Frontal cortex (tissue), 4 donors: ENCODE measurements at places on chromosomes 7 and 10. TPM values are rescaled to one million over a fixed set of nuclear protein-coding genes. Genes with fewer than 3 reads are reported as not detected.

DNA sequence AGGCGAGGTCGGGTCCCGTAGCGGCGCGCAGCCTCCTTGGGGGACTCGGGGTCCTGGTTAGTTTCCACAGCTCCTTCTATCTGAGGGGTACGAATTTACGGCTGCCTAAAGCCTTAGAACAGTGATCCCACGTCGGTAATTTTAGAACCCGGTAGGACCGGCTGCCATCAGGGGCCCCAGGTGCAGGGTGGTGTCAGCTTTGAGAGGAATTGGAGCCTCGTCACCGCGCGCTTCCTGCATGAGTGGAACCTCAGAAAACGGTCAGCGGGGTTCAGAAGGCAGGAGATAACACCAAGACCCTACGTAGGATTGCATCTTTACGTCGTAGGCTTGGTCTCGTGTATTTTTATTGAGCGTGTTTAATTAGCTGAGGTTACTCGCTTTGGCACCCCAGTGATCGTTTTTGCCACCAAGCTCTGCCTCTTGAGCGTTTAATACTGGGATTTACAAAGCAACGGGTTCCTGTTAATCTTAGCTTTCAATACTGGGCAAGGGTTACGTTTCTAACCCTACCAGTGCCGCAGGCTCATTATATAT, 443 bp downstream of the RNF32 start:
- DNase-seq = no peak

- DNase-seq = no peak
Measured at GRCh38 chr7:28954471-28954870, 3.7 kb downstream of the TRIL start.

- no peak for DNase-seq
Measured at GRCh38 chr7:136049117-136049516, 72.0 kb upstream of the MTPN start.

DNA sequence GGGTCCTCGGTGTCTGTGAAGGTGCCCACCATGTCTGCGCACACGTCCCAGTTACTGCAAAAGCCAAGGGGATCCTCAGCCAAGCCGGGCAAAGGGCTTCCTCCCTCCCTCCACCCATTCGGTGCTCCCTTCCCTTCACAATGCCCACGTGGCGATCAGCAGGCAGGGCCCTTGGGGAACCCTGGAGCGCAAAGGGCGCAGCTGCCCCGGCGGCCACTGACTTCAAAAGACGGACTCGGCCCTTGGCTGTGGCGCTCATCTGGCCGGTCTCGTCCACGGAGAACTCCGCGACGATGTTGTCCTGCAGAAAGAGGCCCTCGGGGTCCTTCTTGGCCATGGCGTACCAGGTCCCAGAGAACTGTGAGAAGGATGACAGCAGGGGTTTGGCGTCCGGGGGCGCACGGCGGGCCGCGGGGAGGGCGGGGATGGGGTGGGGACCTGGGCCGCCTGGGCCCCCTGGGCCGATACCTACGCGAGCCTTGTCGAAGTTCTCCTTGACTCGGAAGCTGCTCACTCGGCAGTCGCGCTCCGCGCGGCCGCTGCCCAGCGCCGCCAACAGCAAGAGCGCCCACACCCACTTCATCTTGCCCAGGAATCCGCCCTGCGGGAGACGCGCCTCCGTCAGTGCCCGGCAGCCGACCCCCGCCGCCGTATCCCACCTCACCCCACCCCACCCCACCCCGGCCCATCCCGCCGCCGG, 439 bp downstream of the RBP4 start:
- no peak for DNase-seq

- DNase-seq = no peak
Measured at GRCh38 chr10:113475381-113475807, 77.5 kb upstream of the HABP2 start.

DNA sequence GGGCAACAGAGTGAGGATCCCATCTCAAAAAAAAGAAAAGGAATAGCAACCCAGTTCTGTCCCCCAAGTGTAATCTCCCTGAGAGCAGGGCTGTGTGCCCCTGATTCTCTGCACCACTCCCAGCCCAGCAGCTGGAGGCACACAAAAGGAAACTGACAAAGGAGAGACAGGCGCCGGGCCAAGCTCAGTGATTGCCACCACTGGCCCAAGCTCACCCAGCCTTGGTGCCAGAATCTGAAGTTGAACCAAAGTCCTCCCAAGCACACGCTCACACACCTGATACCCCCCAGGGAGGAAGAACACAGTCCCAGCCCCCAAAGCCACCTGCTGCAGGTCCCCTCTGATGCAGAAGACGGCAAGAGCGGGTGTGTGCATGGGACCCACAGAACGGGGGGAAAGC, 50.3 kb downstream of the TNRC18 start:
- no peak for DNase-seq

DNA sequence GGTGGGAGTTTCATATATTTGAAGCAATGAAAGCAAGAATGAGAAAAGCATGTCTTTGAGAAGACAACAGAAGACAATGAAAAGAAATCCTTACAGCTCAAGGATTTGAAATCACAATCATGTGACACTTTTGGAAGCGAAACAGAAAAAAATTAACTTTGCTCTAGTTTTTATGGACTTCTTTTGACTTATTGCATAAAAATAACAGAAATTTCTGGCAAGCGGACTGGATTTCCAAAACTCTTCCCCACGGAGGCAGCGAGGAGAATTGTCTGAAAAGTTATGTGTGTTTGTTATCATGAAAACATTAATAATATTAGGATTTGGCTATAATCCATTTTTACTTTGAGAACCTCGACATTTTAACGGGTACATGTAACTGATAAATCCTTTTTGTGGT, 223.3 kb downstream of the LRMDA start:
- no peak for DNase-seq

DNA sequence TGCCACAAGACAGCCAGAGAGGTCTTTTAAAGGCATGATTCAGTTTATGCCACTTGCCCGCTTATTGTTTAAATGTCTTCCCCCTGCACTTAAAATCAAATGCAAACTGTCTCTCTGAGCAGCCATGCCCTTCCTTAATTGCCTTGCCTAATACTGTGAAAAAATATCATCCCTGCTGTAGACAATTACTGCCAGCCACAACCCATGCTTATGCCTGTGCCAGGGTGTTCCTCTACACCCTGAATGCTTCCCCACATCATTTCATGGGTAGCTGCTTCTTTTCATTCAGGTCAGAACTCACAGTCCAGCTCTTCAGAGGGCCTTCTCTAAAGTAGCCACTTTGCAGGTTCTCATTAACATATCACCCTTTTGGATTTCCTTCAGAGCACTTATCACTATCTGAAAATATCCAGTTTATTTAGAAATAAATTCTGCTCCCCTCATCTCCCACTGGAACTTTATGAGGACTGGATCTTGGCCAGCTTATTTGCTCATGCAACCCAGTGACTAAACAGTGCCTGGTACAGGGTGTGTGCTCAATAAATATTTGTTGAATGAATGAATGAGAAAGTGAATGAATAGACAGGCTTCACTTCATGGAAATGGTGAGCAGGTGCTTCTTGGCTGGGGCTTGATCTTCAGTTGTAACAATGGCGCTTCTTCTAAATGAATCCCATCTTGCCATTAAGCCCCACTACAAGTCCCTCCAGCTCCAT, 162.4 kb upstream of the MDFIC start:
- no peak for DNase-seq

- no peak for DNase-seq
Measured at GRCh38 chr10:114172216-114172615, 1.8 kb downstream of the CCDC186 start.

DNA sequence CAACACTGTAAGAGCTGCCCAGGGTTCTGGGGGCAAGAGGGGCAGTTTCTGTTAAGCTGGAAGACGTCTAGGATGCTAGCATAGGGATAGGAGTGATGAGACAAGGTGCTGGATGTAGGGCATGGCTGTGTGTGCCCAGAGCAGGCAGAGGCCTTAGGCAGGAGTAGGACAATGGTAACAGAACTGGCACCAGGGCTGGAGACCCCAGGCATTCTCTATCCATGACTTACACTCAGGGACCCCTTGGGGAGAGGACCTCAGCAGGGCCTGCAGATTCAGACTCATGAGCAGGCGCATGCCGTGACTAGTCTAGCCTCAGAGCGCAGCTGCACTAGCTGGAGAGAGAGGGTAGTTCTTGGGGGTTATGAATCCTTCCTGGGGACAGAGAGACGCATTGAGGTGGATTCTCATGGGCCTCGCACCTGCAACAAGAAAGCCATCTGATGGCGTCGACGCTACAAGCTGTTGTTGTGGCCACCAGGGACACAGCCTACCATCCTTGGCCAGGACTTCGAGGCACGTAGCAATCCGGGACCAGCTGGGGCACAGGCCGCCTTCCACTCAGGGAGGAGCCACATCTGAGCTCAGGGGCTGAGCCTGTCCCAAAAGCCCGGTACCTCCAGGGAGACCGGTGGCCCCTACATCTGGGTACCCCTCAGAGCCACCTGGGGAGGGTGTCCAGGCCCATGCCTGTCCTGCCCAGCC, 474.1 kb downstream of the PTPRN2 start:
- no peak for DNase-seq

The AOAH gene
- total RNA-seq = 3.7 TPM

DNA sequence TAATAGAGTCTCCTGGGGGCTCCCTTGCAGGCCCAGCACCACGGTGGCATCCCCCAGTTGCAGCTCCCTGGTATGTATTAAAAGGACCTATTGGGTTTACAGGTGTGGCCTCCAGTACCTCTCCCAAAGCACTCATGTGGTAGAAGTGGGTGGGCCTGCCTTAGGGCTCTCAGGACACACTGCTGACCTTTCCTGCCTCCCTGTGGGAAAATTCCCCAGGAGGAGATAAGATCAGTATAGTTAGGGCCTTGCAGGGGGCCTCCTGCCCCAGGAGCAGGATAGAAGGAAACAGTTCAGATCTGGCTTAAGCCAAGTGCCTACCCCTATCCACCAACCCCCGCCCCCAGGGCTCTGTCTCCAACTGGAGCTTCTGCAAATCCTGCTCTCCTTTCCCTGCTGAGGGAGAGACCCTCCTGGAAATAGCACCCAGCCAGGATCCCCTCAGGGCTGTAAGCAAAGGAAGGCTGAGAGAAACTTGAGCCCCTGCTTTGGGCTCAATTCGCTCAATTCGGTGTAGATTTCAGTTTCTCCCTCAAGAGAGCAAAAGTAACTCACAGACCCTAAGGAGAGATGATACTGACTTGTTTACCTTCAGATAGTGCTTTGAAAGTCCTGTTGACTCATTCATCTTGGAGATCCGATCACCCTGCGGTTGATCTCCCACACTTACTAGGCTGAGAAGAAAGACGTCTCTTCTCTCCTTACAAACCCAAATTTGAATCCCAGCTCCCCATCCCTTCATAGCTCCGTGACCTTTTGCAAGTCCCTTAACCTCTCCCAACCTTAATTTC, 130.6 kb downstream of the WDR11 start:
- DNase-seq = no peak

DNA sequence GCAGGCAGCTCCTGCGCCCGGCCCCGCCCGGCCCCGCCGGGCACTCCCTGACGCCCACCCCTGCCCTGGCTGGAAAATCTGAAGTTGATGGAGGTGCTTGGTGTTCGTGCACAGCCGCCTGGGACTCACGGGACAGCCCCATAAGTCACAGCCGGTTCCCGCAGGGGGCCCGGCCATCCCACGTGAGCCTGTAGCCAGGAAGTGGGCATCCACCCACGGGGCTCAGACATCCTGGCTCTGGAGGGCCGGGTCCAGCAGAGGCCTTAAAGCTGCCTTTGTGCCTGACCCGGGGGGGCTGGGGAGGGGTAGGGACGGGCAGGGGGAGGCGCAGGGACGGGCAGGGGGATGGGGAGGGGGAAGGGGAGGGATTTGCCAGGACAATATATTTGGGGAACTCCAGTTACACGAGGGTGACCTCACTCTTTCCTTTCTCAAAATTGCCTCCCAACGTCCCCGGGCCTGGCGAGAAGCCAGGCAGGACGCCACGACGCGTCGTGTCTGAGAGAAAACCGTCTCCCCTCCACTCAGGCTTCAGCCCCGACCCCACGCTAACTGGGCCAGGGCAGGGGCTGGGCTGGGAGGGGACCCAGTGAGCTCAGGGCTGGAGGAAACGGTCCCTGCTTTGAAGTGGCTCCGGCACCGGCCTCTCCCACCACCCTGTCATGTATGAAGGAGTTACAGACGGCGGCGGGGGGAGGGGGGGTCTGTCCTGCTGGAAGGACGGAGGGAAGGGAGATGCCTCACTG, 82.1 kb upstream of the PDGFA start:
- no peak for DNase-seq

- peak; percentile 43 for DNase-seq
Measured at GRCh38 chr7:42236266-42236975, 588 bp downstream of the GLI3 start.

DNA sequence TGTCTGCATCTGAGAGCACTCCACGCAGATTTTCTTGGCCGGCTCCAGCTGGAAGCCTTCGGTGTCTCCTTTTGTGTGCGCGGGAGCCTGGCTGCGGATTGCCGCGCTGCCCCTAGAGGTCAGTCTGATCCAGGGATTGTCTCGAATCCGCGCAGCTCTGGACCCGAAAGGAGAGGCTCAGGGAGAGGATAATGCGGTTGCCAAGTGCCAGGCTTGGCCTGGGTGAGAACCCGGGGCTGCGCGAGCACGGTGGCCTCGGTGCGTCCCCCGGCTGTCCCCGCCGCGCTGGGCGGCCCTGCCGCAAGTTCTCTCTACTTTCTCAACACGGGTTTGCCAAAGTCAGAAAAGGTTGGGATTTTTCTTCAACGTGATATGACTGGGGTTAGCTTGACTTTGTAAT, 140.9 kb downstream of the ADCYAP1R1 start:
- peak; percentile 72 for DNase-seq

DNA sequence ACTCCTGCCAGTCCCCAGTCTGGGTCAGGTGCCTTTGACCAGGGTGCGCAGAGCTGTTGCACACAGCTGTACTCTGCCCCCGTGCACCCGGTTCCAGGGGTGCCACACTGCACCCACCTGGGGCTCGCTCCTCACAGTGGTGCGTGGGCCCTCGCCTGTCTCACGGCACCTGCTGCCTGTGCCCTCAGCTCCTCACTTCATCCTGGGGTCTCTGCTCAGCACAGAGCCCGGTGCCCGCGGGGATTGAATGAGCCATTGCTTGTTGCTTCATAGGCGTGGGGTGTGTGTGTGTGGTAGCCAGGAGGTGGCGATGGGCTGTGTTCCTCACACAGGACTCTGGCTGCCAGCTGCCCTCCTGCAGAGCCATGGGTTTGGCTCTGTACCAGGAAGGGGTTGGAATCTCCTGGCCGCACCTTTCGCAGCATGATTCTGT, 18.5 kb downstream of the EIF3B start:
- DNase-seq = no peak

DNA sequence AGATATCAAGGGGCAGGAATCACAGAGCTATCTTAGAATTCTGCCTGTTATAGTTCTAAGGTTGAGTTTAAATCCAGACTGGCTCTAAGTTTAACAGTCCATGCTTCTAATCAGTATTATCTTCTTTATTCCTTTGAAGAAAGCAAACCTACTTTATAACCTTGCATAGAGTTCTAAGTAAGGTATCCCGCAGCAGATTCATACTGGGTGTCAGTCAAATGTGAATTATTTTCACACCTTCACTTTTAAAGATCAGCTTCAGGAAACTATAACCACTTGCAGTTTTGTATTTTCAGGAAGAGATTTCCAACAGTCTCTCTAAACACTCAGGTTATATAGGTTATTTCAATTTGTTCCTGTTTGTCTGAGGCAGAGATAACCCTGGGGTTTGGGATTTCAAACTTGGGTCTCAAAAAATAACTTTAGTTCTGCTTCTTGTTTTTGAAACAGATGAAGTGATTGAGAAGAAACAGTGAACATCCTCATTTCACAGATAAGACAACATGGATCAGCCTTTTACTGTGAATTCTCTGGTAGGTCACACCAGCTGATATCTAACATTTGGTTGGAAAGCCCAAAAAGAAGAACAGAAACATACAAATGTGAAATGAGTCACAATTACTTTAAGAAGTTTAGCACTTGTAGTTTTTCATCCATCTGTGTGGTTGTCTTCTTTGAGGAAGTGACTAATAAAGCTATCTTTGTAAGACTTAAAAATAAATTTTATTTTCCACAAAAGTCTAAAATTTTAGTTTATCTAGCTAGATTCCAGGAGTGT, 21.4 kb downstream of the STAMBPL1 start:
- DNase-seq = no peak
